T-helper 1 cell (primary cell): ENCODE measurements at places on chromosomes 4 and X.

DNA sequence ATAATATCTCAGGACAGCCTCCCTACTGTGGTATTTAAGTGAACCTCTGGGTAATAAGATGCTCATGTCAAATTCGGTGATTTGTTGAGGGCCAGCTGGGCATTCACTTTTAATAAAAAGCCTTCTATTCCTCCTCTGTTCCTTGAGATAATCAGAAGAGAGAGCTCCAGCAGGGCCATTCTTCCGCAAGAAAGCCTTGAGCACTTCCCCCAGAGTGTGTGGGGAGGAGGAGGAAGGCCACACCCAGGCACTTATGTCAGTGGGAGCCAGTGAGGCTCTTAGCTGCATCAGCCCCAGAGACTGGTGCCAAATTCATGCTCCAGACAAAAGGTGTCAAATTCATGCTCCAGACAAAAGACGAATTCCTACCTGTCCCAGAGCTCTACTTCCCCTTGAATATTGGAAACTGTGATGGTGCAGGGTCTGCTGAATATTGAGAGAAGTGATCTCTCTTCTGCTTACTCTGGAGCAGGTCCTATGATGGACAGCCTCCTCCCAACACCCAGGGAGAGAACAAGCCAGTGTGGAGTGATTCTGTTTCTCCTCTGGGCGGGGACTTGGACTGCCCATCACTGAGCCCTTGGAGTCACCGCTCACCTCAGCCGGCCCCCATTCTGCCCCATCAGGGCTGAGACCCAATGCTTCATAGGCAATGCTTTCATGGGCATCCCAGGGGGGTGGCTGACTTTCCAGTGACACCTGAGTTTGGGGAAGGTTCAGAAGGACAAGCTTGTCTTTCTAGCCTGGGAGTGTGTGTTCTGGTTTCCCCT is 68.1 kb downstream of the FHDC1 start:
- no peak for DNase-seq

GRCh38 chr4:17166954-17167353 is 268.5 kb upstream of the LDB2 start:
- DNase-seq = no peak

DNA sequence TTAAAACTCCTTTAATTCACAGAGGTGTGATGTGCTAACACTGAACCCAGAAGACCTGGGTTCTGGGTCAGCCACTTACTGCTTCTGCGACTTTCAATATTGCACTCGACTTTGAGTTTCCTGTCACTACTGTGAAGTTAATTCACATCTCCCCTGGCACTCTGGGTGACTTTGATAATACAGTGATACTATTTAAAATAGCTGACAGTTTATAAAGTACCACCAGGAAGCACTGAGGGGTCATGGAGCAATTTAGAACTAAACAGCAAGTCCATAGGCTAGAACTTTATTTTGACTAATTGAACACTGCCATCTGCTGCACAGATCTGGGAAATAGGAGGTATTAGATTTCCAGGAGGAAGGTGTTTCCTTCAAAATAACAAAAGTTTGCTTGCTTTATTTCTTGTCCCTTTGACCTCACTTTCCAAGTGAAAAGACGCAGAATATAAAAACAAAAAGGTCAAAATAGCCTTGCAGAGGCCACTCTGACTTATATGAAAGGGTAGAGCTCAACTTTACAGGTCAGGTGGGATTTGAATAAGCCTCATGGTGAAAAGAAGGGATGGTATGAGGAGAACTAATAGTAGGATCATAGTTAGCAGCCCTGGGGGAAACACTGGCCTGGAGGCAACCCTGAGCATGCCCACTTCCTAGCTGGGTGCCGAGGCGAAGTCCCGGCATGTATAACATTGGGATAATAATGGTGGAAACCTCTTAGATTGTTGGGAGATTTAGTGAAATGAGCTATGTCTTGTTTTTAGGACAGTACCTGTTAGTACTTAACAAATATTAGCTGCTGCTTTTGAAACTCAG is 53.4 kb downstream of the ZNF518B start:
- DNase-seq = peak; percentile 8

GRCh38 chrX:120456973-120457372 is 12.1 kb downstream of the LAMP2 start:
- no peak for DNase-seq
